Inflammatory macrophage treated with lipopolysaccharide for 1 hour (primary cell): ENCODE measurements at places on chromosomes 12 and 14.

DNA sequence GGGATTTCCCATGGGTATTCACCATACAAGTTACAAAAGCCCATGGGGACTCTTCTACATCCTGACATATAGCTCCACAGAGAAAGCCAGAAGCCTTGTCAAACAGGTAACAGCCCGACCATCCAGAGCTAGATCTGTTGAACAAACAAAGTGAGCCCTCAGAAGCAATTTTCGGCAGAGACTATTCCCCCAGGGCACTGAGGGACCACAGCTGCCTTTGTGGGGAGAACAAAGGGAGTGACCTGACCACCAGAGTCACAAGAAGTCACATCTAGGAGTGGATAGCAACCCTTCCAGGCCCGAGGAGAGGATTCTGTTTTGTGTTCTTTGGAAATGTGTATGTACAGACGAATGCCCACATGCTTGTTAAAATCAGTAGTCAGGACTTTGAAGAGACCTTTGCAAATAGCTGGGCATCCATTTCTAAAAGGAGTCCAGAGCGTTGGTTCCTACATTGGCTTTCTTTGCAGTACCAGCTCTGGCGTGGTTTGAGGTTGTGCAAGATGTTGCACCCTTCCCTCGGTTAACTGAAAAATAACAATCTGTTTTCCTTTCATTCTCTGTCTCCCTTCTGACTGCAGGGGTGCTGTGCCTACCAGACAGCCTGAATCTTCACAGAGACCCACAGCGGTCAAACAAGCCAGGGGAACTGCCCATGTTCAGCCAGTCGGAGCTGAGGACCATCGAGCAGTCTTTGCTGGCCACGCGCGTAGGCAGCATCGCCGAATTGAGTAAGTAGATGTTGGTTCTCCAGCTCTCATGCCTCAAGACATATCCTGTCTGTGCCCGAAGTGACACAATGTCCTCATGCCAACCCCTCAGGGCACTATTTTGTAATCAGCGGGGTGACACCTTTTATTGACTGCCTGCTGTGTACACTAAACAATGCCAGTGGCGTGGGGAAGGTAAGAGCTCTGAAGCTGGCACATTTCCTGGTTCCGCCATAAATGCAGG, 165.4 kb upstream of the PWP1 start:
- no peak for DNase-seq

DNA sequence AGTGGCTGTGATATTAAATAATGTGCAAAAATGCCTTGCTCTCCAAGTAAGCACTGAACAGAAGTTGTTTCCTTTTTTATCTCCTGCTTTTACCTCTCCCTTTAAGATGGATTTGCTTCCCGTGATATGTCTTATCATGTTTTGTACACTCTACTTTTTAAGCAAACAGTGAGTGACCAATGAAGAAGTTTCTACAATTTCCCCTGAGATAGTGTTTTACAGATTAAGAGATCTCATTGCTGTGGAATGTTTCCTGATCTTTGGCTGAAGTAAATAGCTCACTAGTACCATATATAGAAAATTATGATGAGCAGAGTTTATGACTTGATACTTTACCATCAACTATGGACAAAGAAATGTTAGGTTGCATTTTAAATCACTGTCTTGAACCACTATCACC, 184.8 kb upstream of the PDE3A start:
- no peak for DNase-seq

GRCh38 chr12:13241833-13242488, 45.4 kb downstream of the EMP1 start:
- no peak for DNase-seq

- DNase-seq, result no peak
Measured at GRCh38 chr14:91303924-91304229, 59.4 kb upstream of the GPR68 start.

DNA sequence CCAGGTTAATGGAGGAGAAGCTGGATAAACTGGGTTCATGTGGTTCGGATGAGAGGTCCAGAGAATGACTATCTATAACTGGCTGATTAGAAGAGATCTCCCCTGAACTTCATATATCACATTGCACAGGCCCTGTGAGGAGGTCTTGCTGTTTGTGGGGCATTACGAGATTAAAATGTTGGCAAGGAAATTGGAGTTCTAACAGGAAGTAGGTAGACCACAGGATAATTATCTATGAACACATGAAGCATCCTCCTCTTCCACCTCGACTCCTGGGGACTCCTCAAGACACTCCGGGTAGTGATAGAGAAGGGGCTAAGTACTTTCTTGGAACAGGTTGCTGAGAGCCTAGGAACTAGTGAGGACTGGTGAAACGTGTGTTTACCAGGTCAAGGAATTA, 418.8 kb downstream of the KCNH5 start:
- DNase-seq, result no peak
